CD4-positive, alpha-beta T cell treated with Interleukin-12 subunit alpha and Interleukin-12 subunit beta, for 1 hour (primary cell): ENCODE measurements at places on chromosomes 6 and 20.

GRCh38 chr6:16305788-16306187 lies 67.4 kb downstream of the GMPR start:
- no peak for DNase-seq

DNA sequence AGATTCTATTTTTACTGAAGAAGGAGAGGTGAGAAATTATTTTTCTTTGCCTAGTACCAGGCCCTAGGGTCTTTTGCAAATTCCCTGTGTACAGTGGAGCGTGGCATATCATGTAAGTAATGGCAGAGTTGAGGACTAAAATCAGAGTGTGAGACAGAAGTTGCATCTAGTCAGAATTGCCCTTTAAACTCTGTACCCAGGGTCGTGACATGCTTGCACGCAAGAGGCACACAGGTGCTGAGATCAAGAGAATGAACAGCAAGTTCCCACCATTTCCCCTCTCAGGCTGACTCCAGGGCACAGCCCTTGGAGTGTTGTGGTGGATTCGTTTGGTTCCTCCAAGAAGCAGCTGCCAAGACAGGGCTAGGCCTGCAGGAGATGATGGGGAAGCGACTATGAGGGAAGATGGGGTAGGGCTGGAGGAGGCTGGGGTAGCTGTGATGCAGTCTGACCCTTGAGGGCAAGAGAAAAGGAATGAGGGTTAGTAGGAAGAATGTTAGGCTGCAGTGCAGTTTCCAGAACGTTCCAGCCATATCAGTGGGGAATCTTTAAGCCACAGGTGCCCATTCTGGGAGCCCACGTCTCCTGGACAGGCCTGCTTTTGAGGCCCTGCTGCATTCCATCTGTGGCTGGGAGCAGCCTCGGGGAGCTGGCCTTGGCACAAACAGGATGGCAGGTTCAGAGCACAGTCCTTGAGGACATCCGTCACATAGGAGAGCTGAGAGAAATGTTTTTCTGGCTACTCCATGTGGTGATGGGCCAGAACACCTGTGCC lies 6.9 kb downstream of the NELFCD start:
- no peak for DNase-seq

DNA sequence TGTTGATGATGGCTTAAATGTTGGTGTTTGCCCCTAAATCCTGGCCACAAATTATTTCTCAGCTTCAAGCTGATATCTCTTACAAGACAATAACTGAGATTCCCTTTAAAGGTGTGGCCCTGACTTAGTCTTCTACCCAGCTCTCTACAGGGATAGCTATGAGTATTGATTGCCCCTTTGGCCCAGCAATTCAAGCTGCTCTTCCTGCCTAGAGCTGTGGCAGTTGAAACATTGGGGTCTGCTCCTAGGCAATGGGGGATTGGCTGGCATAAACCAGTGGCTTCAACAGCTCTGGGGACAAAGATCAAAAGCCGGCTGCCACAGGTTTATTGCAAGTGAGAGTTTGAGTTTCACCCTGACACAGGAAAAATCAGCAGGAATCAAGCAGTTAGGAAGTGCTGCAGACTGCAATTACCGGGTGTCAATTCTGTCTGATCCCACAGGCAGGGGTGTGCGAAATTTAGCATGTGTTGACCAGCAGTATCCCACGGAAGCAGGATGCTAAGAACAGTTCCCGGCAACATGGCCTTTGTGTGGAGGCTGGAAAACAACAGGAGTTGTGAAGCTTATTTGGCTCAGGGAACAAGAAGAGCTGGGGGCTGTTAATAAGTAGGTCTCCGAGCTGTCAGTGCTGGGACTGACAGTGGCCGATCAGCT lies 66.2 kb upstream of the IYD start:
- no peak for DNase-seq

- no peak for DNase-seq
These were observed 652.1 kb upstream of the SLC35B3 start for GRCh38 chr6:9087470-9087869.

GRCh38 chr6:104548297-104548696 lies 311.4 kb downstream of the HACE1 start:
- no peak for DNase-seq

- DNase-seq, result no peak
These were observed 8.2 kb upstream of the TRERF1 start for GRCh38 chr6:42459888-42460287.

GRCh38 chr6:28251661-28252008 lies 434 bp downstream of the ZKSCAN4 start:
- DNase-seq, result no peak

- DNase-seq, result no peak
These were observed 101.2 kb downstream of the PXDC1 start for GRCh38 chr6:3650076-3650958.

DNA sequence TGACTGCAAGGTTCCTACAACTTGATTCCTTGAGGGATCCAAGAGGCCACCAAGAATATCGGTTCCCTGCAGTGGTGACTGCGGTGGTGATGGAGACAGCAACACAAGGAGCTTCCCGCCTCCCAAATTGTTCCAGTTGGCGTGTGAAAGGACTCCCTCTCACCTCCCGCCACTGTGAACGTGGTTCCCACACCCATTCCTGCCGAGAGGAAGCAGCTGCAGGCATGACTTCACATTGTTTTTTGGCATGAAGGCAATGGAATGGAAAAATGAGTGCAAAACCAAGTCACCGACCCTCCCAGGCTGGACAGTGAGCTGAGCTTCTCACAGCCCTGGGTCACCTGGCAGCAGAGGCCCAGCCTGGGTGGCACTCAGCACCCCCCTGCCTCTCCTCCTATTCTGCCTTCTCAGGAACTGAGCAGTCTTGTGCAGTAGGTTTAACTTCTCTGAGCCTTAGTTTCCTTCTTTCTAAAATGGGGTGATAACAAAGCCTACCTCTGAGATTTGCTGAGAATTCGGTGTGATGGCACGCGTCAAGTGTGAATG lies 75.0 kb downstream of the CNKSR3 start:
- DNase-seq, result no peak

DNA sequence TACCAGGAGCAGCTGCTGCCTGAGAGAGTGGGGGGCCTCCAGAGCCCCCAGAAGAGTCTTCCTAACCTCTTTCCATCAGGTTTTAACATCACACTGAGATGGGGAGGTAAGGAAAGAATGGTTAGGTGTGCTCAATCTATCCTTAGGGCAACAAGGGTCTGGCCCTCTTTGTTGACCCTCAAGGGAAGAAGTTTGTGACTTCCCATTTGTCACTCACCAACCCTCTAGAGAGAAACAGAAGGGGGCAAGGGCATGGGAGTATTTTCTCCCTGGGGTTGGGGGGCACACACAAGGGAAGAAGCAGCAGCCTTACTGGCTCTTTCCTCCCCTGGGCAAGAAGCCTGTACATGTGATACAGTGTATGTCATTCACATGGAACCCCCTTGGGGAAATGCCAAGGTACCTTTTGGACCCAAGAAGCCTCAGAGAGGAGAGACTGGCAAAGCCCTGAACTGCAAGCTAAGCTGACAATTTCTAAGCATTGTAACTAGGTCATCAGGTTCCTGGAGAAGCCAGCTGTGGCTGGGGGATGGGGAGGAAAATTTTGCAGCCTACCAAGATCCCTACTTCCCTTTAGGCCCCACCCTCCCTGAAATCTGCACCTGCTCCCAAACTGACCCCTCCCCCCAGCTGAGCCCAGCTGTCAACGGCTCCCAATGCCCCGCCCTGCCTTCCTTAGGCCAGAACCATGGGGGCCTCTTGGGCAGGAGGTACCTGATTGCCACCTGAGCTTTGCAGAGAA lies 14.5 kb downstream of the BCL2L1 start:
- DNase-seq, result no peak

DNA sequence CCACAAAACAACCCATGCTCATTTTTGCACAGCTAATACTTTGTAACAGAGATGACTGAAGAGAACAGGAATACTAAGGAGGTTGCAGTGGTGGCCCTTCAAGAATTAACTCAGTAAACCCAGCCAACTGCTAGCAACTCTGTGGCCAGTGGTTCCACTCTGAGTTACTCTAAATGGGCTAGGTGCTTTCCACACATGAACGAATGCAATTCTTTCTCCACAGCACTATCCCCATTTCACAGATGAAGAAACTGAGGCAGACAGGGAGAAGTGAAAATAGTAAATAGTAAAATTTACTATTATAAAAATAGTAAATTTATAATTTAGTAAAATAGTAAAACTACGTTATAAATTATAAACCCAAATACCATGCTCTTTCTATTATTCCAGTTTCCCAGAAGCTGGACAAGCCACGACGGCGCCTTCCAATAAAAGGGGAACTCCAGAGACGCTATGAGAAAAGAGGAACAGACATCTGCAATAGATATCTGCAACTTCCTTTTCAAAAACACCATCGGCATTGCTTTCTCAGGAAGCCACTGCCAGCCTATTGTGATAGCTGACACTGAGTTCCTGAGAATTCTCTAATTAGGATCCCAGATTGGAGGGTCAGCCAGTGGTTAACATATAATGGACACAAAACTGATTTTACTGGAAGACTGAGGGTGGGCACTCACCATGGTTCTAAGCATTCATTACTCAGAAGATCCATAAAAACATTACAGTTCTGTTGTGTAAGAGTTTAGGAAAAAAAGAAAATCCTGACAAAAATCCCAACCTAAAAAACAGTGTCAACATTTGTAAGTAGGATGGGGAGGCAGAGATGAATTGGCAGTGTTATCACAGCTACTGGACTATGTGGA lies 16.2 kb downstream of the FKBP1A start:
- DNase-seq, result no peak

DNA sequence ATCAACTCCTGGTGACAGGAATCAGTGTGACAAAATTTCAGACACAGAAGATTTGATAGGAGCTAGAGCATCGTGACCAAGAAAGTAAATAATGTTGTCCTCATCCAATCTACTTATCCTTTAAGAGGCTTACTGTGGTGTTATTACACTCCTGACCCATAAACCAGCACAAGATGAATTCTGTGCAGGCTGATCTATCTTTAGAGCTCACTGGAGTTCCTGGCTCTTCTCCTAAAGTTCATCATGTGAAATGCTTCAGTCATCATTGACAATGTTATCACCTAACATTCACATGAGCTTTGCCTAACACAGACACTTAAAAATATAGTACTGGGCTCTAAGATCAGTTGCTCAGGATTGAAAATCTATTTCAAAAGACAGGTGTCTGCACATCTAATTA lies 271.0 kb upstream of the HSF2 start:
- DNase-seq, result no peak

DNA sequence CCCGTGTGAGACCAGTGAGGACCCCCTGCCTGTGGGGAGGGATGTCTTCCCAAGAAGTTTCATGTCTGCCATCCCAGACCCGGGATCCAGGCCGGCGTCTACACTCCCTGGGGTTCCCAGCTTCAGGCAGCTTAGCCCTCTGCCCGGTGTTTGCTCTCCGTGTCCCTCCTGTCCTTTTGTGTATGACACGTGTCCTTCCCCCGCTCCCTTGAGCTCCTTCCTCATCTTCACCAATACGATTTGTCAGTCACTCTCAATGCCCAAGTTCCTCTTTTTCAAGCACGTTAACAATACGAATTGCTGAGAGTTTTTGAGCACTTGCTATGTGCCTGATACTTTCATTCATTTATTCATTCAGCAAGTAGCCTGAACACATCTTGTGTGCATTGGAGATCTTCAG lies 115.6 kb upstream of the PTPN1 start:
- DNase-seq, result no peak

GRCh38 chr20:37938954-37939353 lies 36.0 kb downstream of the VSTM2L start:
- DNase-seq, result no peak

DNA sequence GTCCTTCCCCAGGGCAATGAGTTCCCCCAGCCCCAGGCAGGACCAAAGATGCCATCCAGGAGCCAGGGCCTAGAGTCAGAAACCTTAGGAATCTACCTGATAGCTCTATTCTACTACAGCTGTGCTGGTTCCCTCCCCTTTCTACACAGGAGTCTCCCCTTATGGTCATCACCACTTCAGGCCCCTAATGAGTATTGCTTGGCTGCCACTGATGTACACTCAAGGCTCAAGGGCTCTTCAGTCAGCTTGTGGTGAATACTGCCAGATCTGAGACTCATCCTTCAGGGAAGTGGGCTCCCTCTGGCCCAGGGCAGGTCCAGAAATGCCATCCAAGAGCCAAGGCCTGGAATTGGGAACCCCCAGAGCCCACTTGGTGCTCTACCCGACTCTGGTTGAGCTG lies 248.6 kb downstream of the ALDH8A1 start:
- no peak for DNase-seq

DNA sequence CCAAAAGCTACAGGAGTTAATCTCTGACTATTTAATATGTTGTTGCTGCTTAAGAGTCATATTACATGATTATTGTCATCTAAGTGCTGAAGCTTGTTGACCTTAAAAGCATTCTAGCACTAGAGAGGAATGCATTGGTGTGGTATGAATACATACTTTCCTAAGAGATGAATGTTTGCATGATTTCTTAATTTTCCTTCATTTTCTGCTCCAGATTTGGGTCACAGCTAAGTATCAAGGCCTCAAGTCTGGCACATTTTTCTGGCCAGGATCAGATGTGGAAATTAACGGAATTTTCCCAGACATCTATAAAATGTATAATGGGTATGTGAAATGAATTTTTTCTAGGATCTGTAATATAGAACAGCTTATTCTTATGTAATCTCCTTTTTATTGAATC lies 53.6 kb downstream of the ENPP1 start:
- DNase-seq, result no peak

- DNase-seq, result no peak
These were observed 57.7 kb upstream of the CDKAL1 start for GRCh38 chr6:20476501-20477043.

DNA sequence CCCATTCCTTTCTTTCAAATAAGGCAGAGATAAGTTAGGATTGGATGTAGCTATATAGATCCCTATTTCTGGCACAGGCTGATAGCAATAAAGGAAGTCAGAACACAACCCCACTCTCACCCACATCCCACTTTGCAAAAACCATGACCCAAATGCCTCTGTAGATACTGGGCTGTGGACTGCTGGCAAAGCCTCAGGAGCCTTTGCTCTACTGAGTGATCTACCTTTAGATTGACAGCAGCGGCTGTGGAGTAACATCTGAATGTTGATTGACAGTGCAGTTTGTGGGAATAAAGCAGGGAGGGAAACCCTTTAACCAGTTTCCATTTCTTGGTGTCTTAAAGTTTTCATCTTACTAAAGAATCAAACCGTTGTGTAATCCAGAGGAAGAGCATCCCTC lies 6.7 kb upstream of the TMEM30A start:
- DNase-seq, result no peak

DNA sequence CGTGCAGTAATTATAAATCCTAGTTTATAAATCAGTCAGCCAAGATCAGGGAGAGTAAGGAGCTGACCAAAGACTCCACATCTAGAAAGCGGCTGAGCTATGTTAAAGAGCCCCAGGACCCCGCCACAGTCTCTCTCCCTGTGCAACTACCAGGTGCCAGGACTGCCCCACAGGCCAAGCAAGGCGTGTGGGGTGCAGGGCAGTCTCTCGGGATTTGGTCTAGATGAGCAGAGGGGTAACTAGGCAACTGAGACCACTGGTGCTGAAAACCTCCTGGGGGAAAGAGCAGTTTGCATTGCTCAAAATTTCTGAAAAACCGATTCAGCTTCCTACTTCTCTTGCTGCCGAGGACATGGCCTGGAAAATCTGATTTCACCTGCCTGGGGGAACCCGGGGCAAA lies 10.4 kb downstream of the PMEPA1 start:
- DNase-seq, result no peak

DNA sequence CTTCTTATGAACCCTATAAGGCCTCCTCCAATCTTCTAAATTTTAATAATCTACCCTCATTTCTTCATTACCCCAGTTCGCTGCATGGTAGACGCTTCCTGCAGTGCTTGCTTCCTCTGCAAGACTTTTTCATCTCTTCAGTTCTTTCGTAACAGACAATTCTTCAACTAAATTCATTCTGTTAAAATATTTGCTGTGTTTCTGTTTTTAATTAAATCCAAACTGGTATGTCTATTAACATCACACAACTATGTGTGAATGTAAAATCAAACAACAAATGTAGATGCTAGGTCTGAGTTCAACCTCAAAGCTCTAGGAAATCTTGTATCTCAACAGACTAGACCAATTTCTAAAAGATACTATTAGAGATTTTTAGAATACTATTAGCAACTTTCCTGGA lies 199.3 kb downstream of the RNGTT start:
- DNase-seq, result no peak
